ENCODE measurements at places on chromosomes 4 and X.

GRCh38 chr4:40321574-40322275, 13.4 kb upstream of the CHRNA9 start:
- DNase-seq, result no peak

- DNase-seq, result no peak
These were observed 751.9 kb downstream of the FSTL5 start for GRCh38 chr4:161411901-161412300.

GRCh38 chrX:920234-920799, 289.7 kb downstream of the SHOX start:
- DNase-seq, result no peak

- no peak for DNase-seq
These were observed 155.2 kb upstream of the SPIN4 start for GRCh38 chrX:63506320-63506719.

GRCh38 chr4:2837110-2837903, 6.3 kb upstream of the ADD1 start:
- peak; percentile 84 for DNase-seq

DNA sequence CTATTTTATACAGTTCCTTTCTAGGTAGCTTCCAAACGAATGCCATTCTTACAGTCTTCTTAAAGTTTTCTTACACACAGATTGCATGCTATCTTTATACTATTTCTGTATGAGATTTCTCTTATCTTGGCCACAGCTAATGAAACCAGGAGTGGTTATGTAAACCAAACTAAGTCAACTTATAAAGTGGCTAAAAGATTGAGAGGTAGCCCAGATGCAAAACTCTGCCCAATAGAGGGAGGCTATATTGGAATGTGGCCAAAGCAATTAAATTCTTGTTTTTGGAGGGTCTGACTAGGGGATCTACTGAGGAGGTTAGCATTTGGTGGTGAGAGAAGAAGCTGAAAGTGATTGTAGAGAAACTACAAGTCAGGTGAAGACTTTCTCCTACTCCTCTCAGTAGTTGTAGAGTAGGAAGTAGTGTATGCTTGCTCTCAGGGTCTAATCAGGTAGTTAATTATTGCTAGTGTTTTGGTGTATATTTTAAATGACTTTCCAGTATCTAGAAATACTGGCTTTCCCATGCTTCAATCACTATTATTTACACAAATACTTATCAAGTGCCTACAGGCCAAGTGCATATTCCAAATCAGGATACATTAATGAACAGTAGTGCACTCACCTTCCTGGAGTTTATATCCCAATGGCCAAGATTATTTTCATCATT, 104.2 kb upstream of the HPGD start:
- no peak for DNase-seq

DNA sequence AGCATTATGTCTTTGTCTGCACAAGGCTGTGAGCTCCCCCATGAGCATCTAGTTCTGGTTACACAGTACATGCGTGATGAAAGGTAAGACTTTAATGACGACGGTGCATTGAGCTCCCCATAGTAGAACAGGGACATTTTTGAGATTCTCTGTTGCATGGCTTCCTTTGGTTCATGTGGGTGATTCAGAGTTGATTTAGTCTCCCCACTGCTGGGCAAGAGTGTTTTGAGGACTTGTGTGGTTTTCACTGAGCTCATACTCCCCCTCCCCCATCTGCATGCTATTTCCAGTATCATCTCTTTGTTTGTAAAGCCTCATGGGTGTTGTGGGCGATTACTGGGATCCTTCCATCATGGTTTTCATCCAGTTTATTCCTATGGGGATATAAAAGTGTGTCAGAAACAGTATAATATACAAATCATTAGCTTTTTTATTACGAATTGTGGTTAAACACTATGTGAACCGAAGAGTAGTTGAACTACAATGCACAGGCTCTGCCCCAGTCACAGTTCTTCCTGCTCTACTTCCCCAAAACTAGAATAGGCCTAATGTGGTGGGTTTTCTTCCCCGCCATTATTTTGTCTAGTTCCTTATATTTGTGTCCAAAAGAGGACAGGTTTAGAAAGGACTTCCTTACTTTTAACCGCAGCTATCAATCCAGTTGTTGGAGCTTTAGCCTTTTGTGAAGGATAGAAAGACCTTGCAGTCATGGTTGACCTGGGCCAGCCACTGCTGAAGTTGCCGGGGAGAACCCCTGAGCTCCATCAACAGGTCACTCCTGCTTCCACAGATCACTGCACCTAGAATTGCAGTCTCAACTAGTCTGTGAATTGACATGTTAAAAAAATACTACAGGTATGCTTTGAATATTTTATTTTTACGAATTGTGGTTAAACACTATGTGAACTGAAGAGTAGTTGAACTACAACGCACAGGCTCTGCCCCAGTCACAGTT, 30.4 kb downstream of the KIT start:
- no peak for DNase-seq

DNA sequence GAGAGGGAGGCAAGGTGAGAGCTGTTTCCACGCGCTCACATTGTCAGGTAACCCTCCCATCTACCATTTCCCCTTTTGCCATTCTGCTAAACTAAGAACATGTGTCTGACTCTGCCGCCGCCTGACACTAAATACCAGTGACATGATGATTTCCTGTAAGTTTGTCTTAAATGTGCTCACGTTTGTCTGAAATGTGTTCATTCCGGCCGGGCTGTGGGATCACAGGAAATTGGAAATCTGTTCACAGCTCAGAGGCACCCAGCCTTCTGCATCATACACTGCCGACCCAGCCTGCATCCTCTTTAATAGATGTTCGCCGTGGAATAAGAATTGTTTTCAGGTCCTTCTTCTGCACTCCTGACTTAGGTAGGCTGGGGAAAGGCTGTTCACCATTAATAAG, 336.2 kb upstream of the PPARGC1A start:
- no peak for DNase-seq

GRCh38 chrX:97045470-97045869, 161.8 kb downstream of the RPA4 start:
- DNase-seq, result no peak

DNA sequence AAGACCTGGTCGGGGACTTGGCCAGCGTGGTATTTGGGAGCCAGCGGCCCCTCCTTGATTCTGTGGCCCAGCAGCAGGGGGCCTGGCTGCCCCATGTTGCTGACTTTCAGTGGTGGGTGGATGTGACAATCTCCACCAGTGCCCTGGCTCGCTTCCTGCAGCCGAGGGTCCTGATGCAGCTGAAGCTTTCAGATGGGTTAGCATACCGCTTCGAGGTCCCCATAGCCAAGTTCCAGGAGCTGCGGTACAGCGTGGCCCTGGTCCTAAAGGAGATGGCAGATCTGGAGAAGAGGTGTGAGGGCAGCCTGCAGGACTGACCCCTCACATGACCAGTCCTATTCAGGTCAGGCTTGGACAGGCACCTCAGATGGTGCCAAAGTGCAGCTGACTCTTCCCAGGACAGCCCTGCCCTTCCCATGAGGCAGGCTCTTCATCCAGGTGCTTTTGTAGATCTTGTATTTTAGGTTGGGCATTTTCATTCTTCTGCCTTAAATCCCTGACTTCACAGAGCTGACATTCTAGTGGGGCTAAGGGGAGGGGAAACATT, 15.1 kb downstream of the LNX1 start:
- no peak for DNase-seq

DNA sequence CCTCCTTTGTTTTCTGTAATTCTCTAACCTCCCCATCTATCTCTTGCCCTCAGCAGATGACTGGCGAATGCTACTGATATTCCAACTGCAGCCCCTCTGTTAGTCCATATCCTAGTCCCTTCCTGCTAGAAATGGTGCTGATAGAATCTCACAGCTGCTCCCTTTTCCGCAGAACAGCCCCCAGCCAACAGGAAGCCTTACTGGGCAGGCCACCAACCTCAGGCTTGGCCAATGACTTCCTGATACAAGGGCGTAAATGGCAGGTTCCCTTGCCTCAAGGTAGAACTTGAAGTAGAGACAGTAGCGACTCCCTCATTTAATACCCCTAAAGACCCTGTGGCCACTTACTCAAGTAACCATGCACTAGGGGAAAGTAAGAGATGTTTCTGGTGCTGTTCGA, 26.7 kb upstream of the SLC2A9 start:
- peak; percentile 52 for DNase-seq

DNA sequence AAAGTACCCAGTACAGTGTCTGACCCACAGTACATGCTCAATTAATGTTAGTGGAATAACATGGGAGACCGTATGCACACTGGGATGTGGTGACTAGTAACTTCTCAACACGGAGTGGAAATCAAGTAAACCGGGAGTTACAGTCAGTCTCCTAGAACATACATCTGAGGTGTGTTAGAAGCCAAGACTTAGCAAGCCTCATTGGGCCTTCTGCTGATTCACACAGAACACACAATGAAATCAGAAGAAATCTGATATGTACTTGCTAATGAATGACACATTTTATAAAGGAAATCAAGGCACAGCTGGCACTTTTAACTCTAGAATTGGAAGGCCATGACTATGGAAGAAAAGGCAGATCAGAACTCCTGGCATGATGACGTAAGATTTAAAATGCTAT, 13.0 kb downstream of the TRAPPC2 start:
- DNase-seq, result no peak

- DNase-seq, result no peak
These were observed 11.2 kb upstream of the ELF4 start for GRCh38 chrX:130121505-130121800.

DNA sequence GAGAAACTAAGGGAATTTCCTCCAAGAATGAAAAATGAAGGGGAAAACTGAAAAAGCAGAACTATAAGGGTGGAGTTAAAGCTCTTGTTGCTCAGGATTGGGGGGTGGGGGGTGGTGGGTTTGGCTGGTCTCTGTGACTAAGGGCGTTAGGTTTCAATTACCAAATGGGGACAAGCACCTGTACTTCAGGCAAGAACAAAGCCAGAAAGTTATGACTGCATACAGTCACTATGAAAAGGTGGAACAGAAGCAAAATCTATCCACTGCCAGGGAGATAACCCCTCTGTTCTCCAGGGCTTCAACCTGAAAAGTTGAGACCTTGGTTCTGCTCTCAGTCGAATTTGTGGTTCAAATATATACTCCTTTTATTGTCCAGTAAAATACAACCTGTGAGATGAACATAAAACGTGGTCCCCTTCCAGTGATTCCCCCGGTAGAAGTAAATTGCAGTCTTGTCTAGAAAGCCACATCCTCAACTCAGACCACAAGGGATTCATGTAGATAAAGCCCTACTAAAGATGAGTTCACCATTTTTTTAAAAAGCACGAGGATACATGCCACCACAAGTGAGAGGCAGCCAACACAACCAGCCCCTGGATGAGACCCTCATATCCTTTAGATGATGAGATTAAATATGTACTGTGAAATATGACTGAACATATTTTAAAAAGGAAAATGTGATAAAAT, 257.1 kb upstream of the RPS6KA3 start:
- DNase-seq, result no peak

DNA sequence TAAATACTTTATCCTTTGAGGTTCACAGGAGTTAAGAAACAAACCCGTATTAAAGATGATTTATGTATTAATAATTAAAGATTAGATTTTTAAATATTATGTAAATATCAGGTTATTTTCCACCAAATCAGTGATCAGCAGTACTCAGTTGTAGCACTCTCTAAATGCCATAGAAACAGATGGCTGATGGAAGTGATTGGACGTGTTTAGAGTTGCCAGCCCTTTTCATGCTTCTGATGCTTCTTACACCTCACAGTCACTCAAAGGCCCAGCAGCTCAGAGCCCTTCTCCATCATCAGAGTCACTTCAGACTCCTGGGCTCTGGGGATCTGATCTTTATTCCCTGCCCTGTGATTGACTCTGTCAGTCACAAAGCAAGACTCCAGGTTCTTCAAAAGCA, 170.1 kb upstream of the PGRMC2 start:
- DNase-seq, result no peak

DNA sequence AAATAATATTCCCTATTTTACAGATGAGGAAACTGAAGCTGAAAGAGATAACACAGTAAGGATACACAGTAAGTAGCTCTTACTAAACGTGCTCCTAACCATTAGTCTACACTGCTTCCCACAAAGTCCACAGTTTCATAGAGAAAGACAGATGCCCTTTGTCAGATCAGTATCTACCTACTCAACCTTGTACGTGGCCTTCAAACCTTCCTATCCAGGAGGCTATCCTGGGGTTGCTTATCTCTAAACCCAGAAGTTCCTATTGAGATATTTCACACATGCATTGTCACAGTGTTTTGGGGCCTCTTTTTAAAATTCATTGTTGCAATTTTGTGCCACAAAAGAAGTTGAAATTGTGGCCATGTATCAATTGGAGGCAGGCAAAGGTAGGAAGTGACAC, 208.0 kb downstream of the ENOX2 start:
- DNase-seq, result no peak

DNA sequence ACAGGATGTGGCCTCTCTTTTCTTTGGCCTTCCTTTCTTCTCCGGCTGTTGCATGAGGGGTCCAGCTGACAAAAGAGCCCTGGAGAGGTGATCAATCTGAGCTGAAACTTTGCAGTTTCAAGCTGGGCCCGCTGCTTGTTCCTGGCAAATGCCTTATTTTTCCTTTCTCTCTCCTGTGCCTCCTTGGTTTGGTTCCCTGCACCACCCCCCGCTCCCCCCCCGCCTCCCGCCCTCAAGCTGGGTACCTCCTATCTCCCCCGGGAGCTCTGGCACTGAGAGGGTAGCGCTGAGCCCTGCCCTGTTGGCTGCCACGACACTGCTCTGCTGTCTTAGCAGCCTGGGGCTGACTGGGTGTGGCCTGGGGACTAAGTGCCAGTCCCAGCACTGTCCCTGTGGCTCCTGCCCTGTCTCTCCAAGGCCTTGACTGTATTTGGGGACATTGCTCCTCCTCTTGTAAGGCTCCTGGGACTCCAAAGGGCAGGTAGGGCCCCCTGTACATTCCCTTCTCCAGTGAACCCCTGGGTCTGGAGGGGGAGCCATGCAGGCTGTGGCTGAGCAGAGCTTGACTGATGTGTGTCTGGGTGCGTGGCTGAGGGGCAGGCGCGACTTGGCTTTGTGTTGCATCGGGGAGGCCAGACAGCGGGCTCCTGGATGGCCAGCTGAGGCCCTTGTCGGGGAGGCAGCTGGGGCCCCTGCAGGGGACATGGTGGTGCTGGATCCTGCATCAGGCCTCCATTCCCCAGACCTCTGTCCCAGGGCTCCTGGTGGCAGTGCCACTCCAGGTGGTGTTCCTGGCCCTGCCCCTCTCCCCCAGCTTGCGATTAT, 1.1 kb downstream of the PLXNA3 start:
- no peak for DNase-seq

GRCh38 chr4:7703688-7704087, 236.0 kb downstream of the AFAP1 start:
- no peak for DNase-seq

- DNase-seq, result no peak
These were observed 75.6 kb downstream of the SYTL5 start for GRCh38 chrX:38081909-38082308.

GRCh38 chr4:169164669-169165415, 105.9 kb downstream of the SH3RF1 start:
- no peak for DNase-seq

GRCh38 chrX:54049801-54050200, 5.5 kb upstream of the PHF8 start:
- DNase-seq, result no peak

DNA sequence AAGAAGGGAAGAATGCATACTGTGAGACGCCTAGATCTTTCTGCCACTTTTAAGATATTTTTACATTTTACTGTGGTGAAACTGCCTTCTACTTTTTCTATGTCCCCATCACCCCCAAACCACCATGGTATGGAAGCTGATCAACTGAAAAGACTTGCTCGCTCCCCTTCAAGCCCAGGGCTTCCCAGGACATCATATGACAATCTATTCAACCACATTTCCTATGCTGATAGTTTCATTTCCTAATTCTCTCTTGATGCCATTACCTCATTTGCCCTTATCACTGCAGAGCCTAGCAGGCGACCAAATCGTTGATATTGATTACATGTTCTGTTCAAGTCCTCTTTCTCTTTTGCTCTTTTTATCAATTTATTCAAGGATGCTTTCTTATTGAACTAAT, 40.1 kb upstream of the KLHL34 start:
- DNase-seq, result no peak

- DNase-seq, result no peak
These were observed 110.6 kb downstream of the DTHD1 start for GRCh38 chr4:36392024-36392423.
